Activated B cell treated with CpG ODN at 0.5 μM for 24 hours (primary cell): ENCODE measurements at places on chromosomes 7 and 10.

DNA sequence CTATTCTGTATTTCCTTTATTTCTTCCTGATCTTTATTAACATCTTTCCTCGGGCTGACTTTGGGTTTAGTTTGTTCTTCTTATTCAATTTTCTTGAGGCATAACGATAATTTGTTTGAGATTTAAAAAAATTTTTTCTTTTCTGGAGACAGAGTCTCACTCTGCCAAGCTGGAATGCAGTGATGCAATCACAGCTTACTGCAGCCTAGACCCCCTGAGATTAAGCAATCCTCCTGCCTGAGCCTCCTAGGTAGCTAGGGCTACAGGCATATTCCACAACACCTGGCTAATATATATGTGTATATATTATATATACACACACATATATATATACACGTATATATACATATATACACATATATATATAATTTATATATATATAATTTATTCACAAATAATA lies 540.2 kb downstream of the NXPH1 start:
- DNase-seq = no peak

- DNase-seq = no peak
These were observed 84.7 kb downstream of the CREM start for GRCh38 chr10:35211390-35211789.

GRCh38 chr7:72429316-72429715 lies 17.2 kb upstream of the CALN1 start:
- DNase-seq = no peak

DNA sequence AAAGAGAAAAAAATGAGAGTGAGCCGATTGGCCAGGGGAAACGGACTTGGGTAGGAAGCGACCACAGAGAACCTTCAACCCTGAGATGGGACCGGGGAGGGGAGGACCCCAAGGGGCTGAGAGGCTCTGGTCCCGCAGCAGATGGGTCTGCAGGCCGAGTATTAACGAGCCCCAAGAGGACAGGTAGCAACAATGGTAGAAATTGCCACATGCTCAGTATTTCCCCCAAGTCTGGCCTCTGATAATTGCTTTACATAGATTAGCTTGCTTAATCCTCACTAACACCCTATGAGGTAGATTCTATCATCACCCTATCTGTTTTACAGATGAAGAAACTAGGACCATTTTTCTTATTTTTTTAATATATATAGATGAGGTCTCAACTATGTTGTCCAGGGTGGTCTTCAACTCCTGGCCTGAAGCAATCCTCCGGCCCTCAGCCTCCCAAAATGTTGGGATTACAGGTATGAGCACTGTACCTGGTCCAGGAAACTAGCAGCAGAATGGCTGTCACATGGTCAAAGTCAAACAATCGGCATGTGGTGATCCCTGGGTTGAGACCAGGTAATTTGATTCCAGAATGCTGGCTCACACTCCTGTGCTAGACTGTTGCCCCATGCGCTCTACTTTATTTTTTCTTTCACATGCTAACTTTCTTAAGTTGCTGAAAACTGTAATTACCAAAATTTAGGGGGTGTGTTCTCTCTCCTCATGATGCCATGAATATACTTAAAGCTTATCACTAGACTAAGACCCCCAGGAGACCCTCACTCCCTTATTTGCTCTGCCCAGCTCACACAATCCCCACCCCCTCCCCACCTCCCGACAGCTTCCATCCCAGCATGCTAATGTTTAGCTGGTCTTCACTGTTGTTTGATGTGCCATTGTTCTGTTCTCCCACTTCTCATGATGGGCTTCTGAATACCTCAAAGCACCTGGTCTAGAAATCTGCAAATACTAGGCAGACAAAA lies 67.9 kb upstream of the AFAP1L2 start:
- no peak for DNase-seq

DNA sequence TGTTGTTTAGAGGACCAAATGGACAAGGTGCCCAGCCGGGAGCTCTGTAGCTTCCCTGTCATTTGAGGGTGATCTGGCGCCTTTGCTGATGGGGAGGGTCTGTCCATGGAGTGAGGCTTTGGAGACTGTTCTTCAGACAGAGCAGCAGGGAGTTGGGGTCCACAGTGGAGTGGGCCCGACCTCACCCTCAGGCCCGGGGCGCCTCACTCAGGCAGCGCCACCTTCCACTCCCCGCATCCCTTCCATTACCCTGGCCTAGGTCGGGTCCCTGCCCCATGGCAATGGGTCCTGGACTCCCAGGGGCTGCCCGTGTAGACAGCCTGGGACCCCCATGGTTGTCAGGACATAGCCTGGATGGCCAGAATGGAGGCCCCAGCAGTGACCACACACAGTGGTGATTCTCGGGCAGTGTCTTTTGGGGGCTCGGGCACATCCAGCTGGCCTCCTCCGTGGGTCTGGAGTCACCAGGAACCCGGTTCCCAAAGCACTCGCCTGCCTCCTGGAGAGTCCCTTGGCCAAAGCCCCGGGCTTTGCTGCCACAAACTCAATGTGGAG lies 38.5 kb downstream of the TCERG1L start:
- DNase-seq = no peak

DNA sequence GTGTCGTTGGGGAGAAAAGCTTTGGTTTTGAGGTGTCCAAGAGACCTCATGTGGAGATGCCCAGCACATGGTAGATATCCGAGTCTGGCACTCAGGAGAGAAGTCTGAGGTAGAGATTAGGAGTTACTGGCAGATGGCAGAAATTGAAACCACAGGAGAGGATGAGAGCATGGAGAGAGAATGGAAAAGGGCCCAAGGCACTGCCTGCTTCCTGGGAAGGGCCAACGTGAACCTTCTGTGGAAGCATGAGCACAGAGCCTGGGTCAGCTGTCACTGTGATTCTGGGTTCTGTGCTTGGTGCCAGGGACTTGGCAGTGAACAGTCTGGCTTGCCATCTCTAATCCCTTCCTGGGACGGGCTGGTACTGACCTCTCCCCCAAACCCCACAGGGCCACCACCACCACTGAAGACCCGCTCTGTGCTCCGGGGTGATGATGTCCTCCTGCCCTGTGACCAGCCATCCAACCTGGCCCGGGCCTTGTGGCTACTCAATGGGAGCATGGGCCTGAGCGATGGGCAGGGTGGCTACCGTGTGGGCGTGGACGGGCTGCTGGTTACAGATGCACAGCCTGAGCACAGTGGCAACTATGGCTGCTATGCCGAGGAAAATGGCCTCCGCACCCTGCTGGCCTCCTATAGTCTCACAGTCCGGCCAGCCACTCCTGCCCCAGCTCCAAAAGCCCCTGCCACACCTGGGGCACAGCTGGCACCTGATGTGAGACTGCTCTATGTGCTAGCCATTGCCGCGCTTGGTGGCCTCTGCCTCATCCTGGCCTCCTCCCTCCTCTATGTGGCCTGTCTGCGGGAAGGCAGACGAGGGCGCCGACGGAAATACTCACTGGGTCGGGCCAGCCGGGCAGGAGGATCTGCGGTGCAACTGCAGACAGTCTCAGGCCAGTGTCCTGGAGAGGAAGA lies 4.1 kb downstream of the MRPL43 start:
- DNase-seq = no peak

DNA sequence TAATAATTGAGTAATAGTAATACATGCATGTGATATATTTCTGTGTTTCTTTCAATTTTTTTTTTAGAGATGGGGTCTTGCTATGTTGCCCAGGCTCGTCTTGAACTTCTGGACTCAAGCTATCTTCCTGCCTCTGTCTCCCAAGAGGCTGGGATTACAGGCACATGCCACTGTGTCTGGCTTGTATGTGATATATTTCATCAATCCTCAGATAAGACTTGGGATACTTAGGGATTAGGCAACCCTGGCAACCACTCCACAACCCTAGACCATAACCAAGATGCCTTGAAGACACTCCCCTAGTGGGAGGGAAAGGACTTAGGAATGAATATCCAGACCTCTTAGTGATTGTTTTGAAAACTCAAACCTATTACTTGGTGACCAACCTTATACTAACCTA lies 154.8 kb downstream of the CCDC3 start:
- DNase-seq = no peak

DNA sequence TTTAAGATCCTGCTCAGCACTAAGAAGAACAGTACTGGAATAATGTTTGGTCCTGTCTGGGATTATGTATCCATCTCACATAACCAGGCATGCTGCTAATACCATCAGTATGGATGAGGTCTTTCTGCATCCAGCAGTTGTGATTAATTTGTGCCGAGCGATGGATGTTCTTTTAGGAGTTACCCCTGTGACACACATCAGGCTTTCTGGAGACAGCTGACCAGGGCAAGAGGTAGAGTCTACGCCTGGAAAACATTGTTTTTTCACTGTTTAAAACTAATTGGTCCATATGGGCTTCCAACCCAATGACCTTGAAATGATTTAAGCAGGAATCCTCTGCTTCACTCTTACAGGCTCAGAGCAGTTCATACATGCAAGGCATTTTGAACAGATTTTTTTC lies 603.0 kb downstream of the PCDH15 start:
- DNase-seq = no peak

DNA sequence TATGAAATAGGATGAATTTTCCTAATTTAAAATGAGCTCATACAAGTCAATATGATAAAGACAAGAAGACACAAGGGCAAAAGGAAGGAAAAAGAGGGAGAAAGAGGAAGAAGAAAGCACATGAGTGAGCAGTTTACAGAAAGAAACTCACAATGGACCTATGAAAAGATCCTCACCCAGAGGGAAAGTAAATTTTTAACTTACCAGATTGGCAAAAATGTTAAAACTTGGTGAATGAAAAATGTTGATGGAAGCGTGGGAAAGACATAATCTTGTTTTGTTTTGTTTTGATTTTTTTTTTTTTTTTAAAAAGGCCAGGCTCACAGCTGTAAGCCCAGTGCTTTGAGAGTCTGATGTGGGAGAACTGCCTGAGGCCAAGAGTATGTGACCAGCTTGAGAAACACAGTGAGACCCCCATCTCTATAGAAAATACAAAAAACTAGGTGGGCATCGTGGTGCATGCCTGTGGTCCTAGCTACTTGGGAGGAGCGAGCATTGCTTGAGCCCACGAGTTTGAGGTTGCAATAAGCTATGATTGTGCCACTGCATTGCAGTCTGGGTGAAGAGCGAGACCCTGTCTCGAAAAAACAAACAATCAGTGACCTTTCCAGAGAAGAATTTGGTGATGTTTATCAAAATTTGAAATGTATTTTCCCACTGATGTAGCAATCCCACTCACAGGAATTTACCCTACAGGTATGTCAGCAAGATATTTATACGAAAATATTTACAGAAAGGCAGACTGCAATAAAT lies 152.9 kb upstream of the ASAH2 start:
- DNase-seq = no peak
